Tracheal epithelial cell (primary cell): ENCODE measurements at places on chromosomes 3 and 15. TPM values are rescaled to one million over a fixed set of nuclear protein-coding genes. Genes with fewer than 3 reads are reported as not detected.

SLC24A5 gene
- total RNA-seq: not detected in 2 replicates

SLC22A14 gene
- under 0.01 TPM in 1 of 2 replicates, not detected in the other for total RNA-seq

TTLL13 gene
- not detected in 2 replicates for total RNA-seq

ALDH1L1 gene
- 0.72 and 5.5 TPM in 2 replicates for total RNA-seq

TMCO5A gene
- not detected in 2 replicates for total RNA-seq
